CMK (cell line): ENCODE measurements at places on chromosomes 3 and 15.

GRCh38 chr3:169610888-169611291 lies 52.6 kb downstream of the MECOM start:
- no peak for DNase-seq

GRCh38 chr3:22380253-22380652 lies 629.2 kb upstream of the ZNF385D start:
- no peak for DNase-seq

DNA sequence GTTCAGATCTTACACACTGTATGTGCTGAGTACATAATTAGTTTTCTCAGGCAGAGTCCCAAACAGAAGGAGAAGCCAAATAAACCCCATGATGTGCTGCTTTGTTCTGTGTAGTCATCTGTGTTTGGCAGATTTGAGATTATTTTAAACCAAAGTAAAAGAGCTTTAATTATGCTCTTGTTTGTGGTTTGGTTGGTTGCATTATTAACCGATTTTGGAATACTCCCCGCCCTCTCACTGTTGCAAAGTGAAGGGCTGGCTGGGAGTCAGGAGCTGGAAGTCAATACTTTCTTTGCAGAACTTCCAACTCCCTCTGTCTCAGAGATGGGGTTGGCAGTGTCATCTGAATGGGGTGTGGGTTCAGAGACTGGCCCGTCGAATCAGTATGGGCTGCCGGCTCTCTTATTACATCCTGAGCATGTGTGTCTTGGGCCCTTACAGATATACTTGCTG lies 34.4 kb downstream of the SLCO3A1 start:
- no peak for DNase-seq

- no peak for DNase-seq
These were observed 369.9 kb upstream of the C2CD4B start for GRCh38 chr15:62534996-62535395.

DNA sequence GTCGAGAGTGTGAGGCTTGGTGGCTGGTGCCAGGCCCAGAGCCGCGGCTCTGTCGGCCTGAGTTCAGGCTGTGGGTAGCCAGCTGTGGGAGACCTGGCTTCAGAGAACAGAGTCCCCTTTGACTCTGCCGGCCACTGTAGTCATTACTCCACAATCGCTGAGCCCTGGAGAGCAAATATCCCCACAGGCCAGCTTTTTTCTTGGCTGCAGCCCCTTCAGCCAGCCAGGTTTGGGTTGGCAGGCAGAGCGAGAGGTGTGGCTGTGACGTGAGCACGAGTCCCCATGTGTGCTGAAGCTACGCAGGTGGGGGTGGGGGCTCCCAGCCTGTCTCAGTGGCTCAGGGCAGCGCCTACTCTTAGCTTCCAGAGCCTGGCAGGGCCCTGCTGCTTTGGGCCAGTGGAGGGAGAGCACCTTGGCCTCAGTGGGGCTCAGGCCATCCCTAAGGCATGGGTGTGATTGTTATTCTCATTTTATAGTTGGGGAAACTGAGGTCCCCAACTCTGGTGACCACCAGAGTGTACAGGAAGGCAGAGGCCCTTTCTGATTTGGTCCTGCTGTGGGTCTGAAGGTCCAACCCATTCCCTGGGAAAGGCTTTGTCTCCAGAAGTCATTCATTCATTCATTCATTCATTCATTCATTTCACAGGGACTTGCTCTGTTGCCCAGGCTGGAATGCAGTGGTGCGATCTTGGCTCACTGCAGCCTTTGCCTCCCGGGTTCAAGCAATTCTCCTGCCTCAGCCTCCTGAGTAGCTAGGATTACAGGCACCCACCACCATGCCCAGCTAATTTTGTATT lies 45.7 kb upstream of the LCTL start:
- DNase-seq: no peak

DNA sequence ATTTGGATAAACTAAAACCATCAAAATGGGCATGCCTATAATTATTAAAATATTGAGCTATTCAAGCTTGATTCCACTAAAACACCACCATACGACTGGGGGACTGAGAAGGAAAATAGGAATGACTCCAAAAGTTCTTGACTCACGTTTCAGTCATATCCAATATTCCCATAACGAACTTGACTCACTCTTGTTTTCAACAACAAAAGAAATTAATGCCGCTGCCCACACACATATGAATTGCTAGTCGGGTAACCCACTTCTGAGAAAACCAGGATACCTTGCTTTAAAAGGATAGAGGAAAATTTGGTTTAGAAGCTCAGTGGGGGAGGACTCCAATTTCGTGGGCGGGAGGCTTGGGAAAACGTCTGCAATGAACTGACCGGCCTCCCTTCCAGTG lies 5.2 kb downstream of the HTR3C start:
- DNase-seq: no peak

DNA sequence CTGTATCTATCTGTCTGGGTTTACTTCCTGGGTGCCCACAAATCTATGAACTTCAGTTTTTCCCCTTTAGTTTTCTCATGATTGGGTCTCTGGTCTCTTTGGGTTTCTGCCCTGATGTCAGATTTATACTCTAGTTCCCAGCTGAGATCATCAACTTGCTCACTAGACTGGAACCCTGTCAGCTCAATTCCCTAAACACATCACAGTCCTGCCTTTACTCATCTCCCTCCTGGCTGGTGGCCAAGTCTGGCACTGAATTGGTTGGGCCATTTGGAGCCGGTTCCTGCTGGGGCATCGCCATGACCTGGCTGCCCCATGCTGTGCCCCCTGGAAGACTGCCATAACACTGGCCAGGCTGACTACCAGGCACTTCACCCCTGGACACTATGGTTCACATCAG lies 345.3 kb downstream of the CHST2 start:
- no peak for DNase-seq

DNA sequence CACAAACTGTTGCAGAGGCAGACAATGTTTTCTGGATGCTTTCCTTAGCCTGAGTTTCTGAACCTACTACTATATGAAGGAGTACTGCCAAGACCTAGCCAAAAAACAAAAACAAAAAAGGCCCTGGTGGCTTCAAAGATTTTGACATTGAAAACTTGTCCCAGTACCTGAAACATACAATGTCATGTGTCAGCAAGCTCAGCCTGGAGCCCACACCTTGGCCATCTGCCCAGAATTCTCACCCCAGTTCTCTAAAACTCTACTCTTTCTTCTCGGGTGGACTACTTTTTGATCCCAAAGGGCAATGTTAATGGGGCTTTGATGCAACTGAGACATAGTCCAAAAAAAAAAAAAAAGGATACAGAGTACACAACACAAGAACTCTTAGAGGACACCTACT lies 81.4 kb downstream of the FAM174B start:
- DNase-seq: no peak

DNA sequence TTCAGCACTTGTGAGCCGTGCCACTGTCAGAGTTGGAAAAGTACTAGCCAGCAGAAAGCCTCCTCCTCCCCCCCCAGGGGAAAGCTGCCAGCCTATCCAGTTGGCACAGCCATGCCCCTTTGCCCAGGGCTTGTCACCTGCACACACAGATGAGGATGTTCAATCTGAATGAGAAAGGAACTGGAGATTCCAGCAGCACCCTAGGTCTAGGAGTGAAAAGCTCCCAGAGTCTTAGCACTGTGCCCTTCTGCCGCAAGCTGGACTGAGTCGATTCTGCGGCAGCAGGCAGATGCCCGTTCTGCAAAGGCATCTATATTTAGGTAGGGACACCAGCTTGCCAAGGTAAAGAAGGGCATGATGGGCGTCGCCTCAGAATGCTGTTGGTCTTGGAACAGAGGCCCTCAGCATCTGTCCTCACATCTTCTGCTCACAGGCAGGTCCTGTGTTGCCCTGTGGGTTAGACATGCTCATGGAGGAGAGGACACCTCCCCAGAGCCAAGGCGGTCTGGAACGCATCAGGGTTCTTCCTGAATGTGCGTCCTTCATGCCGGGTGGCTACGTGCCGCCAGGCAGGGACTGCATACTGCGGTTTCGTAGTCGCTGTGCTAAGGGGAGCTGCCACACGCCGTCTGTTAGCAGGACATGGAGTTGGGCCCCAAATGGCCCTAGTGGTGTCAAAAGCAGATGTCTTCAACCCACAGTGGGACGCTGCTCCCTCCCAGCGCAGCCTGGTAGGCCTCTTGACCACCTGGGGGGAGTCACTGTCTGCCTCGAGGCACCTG lies 109.5 kb downstream of the VGLL4 start:
- DNase-seq: no peak

DNA sequence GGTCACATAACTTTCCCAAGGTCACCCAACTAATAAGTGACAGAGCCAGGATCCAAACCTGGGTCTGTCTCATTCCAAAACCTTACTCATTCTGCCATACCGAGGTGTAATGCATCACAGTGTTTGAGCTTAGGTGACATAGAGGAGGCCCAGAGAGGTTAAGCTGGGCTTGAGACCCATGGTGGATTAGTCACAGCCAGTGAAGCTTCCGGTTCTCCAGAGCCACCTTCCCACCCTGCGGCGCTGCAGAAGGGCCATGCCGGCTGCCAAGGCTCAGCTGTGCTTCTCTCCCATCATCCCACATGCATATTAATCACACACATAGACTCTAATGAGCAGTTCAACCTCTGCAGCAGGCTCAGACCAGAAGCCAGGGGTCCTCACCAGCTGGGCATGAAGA lies 42.2 kb downstream of the SPSB4 start:
- no peak for DNase-seq

GRCh38 chr3:61141227-61141626 lies 110.0 kb downstream of the FHIT start:
- DNase-seq: no peak

DNA sequence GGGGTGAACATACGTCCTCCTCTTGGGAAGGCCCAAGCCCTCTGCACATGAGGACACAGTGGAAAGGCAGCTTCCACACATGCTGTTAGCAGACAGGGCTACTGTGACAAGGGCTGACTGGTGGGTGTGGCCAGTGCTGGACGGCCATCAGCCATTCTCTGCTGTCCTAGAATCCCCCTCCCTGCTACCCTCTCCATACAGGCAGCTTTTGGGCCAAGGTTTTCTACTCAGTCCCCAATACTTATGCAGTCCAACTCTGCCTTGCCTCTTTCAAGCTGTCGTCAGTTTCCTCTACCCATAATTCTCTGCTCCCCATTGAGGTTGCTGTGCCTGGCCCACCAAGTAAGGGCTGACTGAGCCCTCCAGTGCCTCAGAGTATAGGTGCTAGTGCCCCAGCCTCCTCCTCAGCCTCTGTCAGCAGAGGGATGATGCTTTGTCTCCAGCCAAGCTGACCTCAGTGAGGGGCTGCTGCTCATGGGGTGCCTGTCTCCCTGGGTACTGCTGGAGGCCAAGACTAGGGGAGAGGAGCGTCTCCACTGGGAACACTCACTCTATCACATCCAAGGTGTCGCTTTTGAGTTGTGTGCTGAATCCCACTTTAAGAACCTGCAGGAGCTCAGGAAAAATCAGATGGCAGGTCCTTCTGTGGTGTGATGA lies 2.8 kb downstream of the LOXL1 start:
- DNase-seq: no peak

- no peak for DNase-seq
These were observed 452 bp downstream of the DCP1A start for GRCh38 chr3:53346922-53347260.

GRCh38 chr15:79172801-79173460 lies 82.4 kb upstream of the RASGRF1 start:
- DNase-seq: no peak

GRCh38 chr15:84840741-84841429 lies 23.7 kb downstream of the ALPK3 start:
- DNase-seq: no peak

DNA sequence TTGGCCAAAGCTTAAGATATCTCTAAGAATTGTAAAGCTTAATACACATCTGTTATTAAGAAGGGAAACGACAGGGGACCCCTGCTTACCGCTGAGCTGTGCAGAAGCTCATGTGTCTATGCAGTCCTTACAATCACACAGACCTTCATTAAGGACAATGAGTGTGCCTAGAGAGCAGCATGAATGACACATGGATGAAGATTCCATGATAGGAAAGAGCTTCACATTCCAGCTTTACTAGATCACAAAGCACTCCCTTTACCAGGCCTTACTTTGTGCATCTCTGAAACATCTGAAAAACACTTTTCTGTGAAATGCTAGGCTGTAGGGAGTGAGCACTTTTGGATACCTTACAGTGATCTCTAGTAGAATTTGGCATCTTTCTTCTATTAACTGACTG lies 32.0 kb downstream of the RNF168 start:
- no peak for DNase-seq

DNA sequence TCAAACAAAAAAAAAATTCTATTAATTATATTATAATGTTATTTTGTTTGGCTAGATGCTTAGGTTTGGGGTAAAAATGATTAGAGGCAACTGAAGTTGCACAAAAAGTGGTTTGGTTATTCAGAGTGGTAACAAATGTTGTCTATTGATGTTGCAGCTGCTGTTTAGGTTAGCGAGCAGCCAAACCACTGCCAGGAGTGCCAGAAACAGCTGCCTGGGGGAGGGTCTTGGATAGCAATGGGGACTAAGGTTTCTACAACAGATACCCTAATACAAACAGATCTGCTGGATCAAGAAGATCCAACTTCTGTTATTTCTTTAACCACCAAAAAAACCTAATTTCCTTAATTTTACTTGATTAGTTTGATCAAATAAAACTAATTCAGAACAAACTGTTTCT lies 26.6 kb downstream of the BTLA start:
- no peak for DNase-seq

DNA sequence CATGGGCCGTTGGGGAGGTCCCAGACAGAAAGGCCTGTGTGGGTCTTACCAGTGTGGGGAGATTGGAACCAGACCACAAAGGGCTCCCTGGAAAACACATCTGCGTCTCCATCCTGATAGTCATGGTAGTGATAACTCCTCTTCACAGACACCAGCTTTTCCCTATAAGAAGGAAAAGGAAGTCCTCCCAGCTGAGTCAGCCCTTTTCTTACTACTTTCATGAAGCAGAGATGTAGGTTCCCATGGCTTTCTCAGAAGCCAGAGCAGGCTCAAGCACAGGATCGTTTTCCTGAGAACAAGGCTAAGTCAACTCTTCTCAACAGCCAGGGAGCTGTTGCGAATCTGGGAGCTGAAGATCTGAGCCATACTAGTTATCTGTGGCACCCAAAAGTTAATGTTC lies 6.1 kb downstream of the DNASE1L3 start:
- DNase-seq: no peak

DNA sequence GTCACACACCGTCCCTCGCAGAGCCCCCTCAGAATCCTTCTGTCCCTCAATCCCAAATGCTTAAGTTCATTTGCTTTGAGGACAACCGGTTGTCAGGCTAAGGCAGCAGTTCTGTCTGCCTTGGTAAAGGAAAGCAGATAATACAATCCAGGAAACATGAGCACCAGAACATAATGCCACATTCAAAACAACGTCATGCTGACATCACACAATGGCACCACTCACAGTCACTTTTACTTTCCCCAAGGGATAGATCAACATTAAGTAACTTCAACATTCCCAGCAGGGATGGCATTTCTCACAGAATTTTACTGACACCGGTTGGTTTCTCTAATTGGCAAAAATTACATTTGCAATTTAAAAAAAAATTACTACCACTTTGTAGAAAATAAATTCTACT lies 74.6 kb upstream of the PSMD6 start:
- DNase-seq: no peak

- DNase-seq: no peak
These were observed 46.9 kb upstream of the PPP2R3A start for GRCh38 chr3:135918600-135918999.
